ENCODE measurements at places on chromosomes 12 and 14. TPM values are rescaled to one million over a fixed set of nuclear protein-coding genes. Genes with fewer than 3 reads are reported as not detected.

The LRTM2 gene
- polyA plus RNA-seq = 0.58 TPM

The PTPRB gene
- polyA plus RNA-seq = 22.3 TPM

The ADAMTS20 gene
- 0.78 TPM for polyA plus RNA-seq

The CMA1 gene
- 0.30 TPM for polyA plus RNA-seq

The TRPV4 gene
- polyA plus RNA-seq = 12.4 TPM

The TTLL5 gene
- 30.5 TPM for polyA plus RNA-seq

The TSFM gene
- polyA plus RNA-seq = 50.0 TPM

The ACRBP gene
- polyA plus RNA-seq = 6.4 TPM

- DNase-seq = no peak
These were observed 18.6 kb downstream of the LRTM2 start for GRCh38 chr12:1838994-1839365.

DNA sequence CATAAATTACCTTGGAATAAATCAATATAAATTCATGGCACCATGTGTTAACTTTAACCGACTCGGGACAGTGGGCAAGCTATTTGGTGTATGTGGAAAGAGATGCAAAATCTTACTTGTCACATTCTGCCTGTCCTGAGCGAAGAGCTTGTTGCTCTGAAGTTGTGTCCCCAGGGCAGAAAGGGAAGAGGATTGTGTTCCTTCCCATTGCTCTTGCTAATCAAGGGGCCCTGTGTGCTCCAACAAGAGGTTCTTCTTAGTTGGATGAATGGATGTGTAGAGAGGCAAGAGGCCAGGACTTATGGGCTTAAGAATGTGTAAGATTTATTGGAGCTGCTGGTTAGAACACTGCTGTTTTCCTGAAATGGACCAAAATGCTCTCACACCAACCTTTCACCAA lies 36.5 kb upstream of the FRS2 start:
- no peak for DNase-seq

DNA sequence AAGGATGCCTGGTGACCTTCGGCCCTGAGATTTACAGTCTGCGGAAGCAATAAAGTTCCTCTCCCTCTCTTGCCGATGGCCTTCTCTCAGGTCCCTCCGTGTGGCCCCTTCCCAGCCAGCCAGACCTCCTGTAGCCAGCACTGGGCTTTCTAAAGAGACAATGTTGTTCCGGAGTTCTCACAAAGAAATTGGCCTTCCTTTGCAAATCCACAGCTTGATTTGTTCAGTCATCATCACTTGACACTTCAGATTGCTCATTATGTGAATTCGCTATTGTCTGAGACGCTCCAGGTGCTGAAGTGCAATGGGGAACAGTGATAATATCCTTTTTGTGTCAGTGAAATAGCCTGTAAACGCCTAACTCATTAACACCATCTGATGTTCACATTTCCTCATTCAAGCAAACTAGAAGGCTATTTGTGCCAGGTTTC lies 43.7 kb upstream of the GPHB5 start:
- no peak for DNase-seq

DNA sequence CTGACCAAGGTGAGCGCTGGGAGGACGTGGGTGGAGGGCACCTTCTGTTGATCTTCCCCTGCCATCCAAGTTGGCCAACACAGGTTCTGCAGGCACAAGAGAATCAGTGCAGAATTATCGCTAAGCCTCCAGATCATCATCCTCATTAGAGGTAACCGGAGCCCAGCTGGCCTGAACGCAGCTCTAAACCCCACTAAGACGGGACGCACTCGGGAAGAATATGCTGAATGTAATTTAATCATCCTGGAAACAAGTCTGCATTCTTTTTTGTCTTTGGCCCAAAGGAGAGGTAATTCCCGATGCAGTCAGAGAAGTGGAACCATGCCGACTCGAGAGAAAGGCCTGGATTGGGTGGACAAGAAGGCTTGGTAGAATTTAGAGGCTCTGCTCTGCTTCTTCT lies 111.0 kb upstream of the GSC start:
- DNase-seq = no peak

- DNase-seq = no peak
These were observed 13.1 kb downstream of the ARF6 start for GRCh38 chr14:49905989-49906388.

GRCh38 chr12:104177663-104178501 lies 37.7 kb upstream of the TXNRD1 start:
- no peak for DNase-seq

DNA sequence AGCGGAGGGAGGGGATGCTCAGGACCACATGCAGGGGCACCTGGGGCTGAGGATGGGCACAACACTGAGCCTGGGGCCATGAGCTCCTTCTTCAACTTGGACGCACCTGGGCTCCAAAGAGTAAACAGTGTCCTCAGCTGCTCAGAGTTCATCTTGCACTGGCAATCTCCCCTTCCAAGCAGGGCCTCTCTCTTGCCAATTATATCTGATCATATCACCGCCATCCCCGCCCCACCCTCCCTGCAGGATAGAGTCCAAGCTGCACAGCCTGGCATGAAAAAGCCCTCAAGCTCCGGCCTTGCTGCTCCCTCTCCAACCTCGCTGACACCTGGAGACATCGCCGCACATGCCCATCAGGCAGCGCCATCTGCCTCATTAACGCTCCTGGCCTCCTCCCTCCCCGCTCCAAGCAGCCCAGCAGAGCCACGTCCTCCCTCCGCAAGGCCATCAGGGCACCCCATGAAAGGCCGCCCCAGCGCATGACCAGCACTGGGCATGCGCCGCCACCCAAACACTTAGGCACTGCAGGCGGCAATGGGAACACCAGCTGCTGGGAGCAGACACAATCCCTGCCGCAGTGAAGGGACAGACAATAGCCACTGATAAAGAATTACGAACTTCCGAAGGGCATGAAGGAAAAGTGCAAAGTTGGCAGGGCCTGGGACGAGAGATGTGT lies 88.8 kb downstream of the CHGA start:
- no peak for DNase-seq

DNA sequence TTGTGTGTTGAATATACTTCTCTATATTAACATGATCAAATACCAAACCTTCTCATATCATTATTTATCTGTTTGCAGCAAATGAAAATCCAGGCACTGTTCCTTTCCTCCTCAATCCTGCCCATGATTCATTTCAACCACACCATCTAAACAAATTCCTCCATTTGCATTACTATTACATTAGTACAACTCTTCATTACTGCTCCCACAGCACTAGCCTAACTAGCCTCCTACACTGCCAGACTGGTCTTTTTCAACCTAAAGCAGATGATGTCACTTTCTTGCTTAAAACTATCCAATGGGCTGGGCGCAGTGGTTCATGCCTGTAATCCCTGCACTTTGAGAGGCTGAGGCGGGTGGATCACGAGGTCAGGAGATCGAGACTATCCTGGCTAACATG lies 117.3 kb upstream of the MYF6 start:
- no peak for DNase-seq

DNA sequence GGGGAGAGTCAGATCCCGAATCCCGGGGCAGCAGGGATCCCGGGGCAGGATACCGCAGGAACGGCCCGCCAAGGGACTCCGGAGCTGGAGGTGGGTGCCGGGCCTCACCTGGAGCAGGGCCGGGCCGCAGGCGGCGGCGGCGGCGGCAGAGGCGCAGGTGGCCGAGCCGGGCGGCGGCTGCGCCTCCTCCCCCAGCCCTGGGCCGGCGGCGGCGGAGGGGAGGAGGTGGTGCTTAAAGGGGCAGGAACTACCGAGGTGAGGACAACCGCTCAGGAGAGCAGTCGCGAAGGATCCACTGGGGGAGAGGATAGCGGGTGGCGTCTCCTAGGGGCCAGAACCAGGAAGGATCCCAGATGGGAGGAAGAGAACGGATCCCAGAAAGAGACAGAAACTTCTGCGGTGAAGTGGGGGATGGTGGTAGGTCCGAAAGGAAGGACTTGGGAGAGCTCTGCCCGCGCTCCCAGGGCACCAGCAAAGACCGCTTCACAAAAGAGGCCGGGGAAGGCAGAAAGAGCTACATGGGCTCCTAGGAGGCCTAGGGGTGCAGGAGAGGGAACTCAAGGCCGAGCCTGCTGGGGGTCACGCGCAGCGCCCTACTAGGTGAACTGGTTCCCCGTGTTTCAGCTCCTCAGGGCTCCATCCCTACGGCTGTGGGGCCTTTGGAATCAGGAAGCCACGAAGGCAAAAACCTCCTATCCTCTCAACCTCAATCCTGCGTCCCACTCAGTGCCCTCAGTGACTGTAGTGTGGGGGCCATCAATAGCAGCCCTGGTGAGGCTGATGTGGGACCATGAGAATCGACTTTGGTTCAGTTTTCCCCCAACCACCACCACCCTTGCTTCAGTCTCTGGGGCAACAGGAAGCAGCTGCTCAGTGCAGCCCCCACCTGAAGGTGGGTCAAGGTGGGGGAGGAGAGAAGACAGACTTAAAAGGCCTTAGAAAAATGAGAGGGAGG lies 5.0 kb upstream of the BAZ2A start:
- no peak for DNase-seq

DNA sequence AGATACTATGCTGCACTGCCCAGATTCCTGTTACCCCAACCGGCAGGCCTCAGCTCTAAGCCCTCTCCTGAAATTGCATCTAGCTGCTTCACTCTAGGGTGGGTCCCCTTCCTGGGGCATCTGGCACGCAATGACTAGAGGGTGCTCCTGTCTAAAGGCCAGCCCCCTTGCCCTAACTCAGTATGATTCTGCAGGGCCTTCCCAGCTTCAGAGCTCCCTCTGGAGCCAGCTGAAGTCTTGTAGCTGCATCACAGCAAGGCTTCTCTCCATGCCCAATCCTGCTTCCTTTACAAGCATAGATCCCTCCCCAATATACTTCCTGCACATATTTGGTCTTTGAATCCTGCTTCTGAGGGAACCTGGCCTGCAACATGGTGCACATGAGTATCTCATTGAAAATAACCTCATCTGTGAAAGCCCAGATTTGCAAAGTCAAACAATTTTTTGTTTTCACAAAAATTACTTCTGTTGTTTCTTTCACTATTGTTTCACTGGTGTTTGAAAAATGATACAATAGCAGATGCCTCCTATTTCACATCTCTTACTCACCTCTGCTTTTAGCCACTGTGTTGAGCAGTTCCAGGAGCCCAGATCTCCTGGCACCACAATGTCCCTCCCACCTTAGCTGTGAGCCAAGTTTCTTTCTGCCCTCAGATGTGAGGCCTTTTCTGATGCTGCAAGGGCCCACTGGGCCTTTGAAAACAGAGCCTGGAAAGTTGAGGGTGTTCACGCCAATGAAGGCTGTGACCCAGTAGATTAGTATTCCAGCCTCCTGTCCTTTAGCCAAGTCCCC lies 169.5 kb upstream of the EGLN3 start:
- DNase-seq = no peak

DNA sequence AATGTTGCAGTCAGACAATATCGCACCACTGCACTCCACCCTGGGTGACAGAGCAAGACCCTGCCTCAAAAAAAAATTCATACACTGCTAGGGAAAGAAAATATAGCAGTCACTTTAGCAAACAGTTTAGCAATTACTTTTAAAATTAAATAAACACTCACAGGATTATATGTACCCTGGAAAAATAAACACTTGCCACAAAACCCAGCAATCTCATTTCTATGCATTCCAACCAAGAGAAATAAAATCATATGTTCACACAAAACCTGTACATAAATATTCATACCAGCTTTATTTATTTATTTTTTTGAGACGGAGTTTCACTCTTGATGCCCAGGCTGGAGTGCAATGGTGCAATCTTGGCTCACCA lies 20.2 kb downstream of the ATXN2 start:
- no peak for DNase-seq

DNA sequence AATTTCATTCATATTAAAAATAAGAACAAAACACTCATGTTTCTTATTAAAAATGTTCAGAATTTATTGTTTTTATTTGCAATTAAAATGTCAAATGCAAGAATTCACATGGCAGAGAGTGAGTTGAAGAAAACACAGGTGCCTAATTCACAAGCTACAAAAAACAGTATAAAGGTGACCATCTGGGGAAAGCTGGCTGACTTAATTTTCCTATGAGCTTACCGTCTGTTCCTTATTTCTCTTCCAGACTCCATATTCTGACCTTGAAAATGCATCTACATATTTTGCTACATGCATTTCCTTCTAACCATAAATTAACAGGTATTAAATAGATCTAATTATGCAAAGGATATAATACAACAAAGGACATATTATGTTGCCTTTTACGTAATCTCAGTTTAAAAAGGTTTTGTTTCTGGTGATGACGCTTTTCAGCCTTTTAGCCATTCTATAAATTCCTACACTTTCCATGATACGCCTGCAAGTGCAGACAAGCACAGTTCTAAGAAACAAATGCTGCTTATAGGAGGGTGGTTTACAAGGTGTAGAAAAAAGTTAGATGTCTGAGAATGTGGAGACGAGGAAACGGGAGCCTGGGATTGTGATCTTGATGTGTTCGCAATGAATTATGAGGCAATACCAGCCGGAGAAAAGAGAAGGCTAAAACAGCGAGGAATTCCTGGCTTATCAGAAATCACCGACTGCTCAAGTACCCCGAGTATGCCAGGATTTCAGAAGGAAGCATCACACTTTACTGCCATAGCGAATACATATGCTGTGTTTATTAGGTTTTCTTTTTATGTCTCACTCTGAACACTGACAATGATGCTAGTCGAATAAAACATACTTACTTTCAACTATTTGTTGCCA lies 24.6 kb downstream of the LIN7A start:
- DNase-seq = no peak

- peak; percentile 86 for DNase-seq
These were observed at the start of gene FAM177A1 for GRCh38 chr14:35046048-35046750. FAM177A1 (plus strand) TSS chr14:35046272; CDS start chr14:35046464, 192 bp downstream.

DNA sequence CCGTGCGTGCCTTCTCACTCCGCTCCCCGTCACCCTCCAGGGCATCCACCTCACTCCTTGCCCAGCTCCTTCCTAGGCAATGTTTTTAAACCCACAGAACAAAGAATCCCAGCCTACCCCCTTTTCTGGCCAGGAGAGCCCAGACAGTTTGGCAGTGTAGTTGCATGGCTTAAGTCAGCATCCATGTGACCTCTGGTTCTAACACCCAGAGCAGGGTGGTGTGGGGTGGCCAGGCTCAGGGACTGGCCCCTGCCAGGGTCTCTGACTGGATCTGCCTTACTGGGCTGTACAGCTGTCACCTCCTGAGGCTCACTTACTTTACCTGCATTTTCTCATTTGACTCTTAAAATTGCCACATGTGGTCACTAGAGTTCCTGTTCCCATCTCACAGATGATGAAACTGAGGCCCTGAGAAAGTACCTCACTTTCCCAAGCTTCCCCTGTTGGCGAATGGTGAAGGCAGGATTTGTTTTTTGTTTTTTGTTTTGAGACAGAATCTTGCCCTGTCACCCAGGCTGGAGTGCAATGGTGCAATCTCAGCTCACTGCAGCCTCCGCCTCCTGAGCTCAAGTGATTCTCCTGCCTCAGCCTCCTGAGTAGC lies 18.3 kb downstream of the SDS start:
- DNase-seq = no peak

GRCh38 chr12:59657711-59658110 lies 61.9 kb downstream of the SLC16A7 start:
- no peak for DNase-seq

DNA sequence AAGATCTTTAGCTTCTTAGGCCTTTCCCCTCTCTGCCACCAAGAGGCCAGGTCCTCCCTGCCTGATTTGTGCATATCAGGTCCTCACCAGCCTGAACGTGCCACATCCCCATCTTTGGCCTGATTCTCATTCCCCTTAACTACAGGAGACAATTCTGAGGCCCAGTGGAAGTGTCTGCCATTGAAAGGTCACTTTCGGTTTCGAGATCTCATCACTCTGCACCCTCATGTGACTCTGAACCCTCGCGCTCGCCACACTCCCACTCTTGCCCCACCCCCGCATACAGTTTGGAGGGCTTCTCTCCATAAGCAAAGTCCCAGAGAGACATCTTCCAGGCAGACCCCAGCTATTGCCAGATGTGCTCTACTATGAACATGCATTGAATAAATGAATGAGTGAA lies 189.0 kb downstream of the NTF3 start:
- no peak for DNase-seq
